ENCODE measurements at places on chromosomes 11 and 22. TPM values are rescaled to one million over a fixed set of nuclear protein-coding genes. Genes with fewer than 3 reads are reported as not detected.
A peak's percentile ranks its signal among the peaks of the same experiment; 100 is the strongest.

DNA sequence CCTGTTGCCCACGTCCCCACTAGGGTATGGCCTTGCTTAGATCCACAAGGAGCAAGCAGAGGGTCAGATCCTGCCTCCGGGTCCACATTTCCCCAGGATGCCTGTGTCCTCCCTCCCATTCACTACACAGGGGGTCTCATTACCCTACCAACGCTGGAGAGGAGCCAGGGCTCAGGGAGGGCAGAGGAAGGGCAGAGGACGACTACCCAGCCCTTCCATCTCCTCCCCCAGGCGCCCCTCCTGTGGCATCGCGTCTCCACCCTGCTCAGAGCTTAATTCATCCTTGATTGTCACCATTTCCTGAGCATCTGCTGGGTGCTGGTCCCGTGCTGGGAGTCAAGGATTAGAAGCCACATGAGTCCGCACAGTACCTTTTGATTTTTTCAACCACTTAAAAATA is 5.0 kb downstream of the NFAM1 start:
- no peak for DNase-seq

DNA sequence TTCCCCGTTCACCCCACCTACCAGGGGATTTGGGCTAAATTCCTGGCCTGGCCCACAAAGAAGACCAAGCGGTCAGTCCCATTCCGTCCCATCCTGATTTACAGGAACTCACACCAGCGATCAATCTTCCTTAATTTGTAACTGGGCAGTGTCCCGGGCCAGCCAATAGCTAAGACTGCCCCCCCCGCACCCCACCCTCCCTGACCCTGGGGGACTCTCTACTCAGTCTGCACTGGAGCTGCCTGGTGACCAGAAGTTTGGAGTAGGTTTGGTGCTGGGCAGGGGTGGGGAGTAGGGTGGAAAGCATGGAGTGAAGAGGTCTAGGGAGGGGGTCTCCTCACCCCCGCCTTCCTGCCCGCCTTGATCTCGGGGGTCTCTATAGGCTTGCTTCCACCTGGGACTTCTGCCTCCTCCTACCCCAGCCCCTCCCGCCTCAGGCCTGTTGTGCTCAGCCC is at the start of gene SERPING1:
TSS of gene SERPING1 (plus strand) at position 225 of the 455 bp plus-strand sequence. CDS start 586 bp downstream, outside the sequence.
- DNase-seq, result no peak

ART1 gene
- total RNA-seq, result not detected

DNA sequence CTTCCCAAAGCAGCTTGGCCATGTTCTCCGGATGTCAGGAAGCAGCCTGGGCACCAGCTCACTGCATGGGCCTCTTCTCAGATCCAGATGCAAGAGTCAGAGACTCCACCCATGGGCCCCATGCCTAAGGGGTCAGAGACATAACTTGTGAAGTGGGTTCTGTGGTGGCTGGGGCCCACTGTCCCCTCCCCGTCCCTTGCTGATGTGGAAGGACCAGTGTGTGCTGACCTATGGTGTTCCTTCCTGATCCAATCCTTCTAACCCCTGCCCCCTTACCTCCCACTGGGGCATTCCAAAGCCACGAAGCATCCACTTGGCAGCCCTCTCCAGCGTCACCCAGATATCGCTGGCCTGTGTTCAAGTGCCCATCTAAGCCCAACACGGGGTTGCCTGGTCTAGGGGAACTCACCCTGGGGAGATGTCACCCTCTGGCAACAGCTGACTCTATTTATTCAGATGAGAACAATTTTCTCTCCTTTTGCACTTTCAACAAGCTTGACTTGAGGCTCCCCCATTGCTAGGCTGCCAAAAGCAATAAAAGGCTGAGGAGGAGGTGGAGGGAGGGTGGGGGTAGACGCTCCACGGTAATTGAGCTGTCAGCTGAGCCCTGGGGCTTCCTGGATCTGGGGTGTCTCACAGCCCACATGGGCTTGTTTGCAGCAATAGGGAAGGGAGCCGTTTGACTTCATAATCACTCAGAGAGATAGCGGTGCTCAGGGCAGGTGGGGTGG is 158.5 kb downstream of the ADAMTS15 start:
- DNase-seq, result peak; percentile 63

- no peak for DNase-seq
Observed at GRCh38 chr11:80632691-80633090, 1191.9 kb upstream of the TENM4 start.

All from MG63 (cell line).